Activated T-cell treated with anti-CD3 and anti-CD28 coated beads, Interleukin-2, amount 50 U/mL, for 48 hours (primary cell): ENCODE measurements at places on chromosomes 2 and 18.

GRCh38 chr2:74374509-74375205, 5.5 kb downstream of the DCTN1 start:
- DNase-seq = no peak

DNA sequence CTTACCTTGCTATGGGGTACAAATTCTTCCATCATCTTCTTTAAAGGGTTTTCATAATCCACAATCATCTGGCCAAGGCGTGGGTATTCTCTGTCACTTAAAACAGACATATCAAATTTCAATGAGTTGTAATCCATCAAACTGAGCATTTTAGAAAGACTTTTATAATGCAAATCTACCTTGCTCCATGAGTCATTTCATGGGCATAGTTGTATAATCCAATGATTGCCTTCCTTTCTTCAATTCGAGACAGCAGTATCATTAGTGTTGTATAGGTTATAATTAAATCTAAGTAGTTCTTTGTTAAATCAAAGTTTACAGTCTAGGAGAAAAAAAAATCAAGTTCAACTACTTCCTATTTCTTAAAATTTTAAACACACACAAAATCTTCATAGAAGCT, 36.3 kb downstream of the NCKAP1 start:
- no peak for DNase-seq

DNA sequence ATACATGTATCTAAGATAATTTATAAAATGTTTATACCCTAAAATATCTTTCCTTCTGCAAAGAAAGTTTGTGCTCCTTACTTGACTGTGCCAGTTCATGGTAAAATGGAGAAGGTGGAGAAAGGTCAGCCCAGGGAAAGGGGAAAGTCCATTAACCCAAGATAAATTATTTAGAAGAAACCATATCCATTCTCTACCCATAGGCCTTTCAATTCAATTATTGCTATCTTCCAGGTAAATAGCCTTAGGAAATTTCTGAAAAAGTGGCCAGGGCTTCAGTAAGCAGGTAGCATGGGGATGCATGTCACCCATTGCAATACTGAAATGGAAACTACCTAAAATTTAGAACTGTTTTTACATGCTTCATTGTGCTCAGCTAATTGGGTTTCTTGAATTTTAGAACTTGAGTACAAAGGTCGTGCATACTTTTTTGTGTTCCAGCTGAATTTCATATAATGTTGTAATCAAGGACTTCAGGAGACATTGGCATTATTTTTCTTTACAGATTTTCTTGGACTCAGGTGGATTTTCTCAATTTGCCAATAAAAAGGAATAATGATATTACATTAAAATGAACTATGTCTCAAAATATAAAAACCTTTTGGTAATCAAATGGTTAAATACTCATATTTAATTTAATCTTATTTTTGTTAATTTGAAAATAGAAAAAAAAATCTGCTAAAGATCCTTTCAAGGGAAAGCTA, 124.9 kb downstream of the CSRNP3 start:
- DNase-seq = no peak

- no peak for DNase-seq
Observed at GRCh38 chr18:13222856-13223281, 4.3 kb downstream of the LDLRAD4 start.

DNA sequence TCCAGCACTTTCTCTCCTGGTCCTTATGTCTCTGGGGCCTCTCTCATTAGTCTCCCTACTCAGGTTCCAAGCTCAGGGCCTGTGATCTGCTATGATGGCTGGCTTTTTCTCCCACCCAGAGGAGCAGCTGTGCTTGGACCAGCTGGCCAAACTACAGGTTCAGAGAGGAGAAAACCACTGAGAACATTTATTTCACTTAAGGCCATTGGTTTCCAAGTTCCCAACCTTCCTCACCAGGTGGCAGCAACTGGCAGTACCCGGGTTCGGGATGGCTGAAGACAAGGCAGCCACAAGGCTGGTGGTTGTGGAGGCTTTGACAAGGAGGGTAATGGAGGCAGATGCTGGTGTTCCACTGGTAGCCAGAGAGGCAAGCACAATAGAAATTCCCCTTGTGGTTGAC, 29.9 kb upstream of the SELENOI start:
- no peak for DNase-seq

- DNase-seq = no peak
Observed at GRCh38 chr2:236321415-236321814, 57.2 kb upstream of the ASB18 start.

DNA sequence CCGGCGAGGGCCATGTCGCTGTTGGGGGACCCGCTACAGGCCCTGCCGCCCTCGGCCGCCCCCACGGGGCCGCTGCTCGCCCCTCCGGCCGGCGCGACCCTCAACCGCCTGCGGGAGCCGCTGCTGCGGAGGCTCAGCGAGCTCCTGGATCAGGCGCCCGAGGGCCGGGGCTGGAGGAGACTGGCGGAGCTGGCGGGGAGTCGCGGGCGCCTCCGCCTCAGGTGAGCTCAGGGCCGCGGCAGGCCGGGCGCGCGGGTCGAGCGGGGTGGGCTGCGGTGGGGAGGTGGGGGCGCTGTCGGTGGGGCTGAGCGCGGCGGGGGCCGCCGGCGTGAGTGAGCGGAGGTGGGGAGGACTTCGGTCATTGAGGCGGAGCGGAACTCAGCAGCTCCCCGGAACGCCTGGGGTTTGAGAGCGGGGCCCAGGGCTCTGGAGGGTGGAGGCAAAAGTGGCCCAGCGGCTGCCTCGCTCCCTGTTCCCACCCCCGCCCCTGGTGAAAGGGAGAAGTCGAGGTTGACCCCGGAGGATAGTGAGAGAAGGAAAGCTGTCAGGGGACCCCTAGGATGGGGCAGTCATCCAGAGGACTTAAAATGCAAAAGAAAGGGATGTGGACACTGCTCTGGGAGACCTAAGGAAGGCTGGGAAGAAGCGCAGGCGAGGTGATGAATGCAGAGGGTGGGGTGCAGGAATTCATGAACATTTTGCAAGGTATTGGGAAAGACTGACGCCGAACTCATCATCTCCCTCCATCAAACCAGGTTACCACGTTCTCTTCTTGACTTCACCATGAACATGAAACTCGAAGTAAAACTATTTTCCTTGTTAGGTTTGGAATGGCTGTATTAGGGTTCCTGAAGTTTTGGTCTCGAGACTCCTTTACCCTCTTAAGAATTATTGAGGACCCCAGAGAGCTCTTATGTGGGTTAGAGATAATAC, 633 bp downstream of the MALT1 start:
- no peak for DNase-seq

DNA sequence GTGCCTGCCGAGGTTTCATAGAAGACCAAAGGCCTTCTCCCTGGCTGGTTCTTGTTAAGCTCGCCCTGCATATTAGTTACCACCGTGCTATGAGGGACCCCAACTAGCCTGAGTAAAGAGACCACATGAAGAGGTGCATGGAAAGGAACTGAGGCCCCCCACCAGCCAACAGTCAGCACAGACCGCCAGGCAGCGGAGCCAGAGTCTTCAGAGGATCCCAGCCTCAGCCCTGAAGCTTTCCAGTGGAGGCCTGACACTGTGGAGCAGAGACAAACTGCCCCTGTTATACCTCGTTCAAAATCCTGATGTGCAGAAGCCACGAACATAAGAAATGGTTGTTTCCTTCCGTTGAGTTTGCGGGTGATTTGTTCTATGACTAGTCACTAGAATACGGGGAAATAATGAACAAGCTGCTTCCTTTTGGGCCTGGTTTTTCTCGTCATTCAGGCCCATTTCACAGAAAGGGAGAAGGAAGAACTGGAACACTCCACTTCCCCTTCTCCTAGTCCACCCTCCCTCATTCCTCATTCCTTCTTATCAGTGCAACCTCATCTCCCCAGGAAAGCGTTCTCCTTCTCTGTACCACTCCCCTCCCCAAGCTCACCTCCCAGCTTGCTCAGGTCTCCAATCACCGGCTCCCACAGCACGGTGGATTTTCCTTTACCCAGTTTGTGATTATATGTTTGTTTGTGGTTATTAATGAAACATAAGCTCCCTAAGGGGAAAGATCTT, 3.0 kb upstream of the GLI2 start:
- DNase-seq = no peak

DNA sequence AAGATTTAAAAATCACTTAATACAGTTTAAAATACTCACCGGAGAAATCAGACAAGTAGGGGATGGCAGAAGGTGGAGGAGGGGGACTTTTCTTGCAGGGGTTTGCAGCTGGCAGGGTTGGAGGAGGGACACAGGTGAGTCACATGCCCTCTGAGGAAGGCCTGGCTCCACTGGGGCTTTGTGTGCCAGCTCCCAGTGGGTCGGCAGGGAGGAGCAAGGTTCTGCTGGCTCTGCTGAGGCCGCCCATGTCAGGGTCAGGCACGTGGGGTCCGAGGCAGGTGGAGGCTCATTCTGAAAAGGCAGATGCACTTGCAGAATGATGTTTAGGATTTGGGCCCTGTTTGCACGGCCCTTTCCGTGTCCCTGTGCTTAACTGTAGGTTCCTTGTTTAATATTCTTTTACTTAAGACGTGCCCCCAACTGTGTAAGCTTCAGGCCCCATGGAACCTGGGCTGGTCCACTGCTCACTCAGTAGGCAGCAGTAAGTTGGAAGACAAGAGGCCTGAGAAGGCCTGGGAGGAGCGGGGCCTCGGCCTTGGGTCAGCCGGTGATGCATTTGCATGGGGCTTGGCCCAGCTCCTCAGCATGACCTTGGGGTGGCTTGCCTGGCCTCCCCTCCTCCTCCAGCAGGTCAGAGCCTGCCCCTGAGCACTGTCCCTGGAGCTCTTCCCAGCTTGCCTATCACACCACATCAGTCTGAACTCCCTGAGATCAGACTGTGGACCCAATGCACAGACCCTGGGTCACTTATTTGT, 141.0 kb downstream of the GLI2 start:
- no peak for DNase-seq

GRCh38 chr2:8858264-8858663, 20.9 kb upstream of the KIDINS220 start:
- DNase-seq = no peak

DNA sequence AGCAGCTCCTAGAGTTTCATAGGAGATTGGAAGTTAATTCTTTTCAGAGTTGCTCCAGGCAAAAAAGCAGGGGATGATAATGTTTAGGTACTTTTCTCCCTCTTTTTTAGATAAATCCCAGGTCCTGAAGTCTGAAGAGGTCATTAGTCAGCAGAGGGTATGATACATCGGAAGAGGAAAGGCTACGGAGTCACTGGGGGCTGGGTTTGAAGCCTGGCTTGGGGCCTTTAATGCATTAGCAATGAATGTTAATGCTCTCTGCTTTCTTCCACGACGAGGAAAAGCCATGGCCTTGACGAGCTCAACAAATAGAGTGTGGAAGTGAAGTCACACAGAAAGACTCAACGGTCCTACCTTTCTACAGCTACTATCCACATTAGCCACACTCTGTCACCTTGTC, 235.1 kb downstream of the NCKAP5 start:
- no peak for DNase-seq

- DNase-seq = no peak
Observed at GRCh38 chr2:187939180-187939579, 352.5 kb upstream of the GULP1 start.

DNA sequence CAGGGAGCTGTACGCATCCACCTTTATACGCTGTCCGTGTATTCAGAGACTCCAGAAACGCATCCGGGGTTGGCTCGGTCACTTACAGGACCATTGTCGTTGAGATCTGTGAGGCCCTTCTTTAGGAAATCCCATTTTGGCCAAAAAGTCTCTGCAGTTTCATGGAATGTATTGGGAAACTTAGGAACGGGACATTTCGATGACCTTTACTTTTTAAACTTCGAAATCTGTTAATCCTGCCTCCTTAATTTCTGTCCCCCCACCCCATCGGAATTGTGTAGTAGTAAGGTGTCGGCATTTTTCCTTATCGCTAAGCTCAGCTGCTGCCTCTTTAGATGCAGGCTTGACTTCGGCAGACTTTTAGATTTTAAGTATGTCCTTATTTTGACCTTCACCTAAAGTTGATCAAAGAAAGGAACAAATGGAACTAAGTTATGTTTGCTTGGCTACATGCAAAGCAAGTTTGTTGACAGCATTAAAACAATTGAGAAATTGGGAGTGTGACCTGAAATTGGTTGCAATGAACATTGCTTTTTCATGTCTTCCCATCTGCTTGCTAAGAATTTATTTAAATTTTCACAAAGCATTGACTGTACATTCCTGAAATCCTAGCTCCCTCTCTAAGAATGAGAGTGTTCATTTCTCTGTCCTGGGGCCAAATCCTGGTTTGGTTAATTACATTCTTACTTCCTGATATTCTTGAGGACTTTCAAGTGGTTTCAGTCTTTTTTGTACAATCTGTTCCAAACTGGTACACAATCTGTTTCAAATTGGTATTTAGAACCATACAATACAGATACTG, 884 bp upstream of the RAPH1 start:
- DNase-seq = no peak

GRCh38 chr2:215657844-215658243, 222.0 kb upstream of the FN1 start:
- DNase-seq = no peak

DNA sequence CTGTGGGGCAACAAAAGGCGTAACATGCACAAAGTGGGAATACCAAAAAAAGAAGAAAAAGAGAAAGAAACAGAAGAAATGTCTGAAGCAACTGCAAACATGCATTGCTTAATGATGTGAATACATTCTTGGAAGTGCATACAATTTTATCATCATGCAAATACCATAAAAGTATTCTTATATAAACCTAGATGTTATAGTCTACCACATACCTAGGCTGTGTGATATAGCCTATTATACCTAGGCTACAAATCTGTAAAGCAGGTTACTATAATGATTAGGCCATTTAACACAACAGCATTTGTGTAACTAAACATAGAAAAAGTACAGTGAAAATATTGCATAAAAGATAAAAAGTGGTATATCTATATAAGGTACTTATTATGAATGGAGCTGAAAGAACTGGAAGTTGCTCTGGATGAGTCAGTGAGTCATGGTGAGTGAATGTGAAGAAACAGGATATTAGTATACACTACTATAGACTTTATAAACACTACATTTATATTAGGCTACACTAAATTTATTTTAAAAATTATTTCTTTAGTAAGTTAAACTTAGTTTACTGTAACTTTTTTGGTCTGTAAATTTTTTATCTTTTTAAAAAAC, 319.4 kb upstream of the KCNH7 start:
- no peak for DNase-seq

DNA sequence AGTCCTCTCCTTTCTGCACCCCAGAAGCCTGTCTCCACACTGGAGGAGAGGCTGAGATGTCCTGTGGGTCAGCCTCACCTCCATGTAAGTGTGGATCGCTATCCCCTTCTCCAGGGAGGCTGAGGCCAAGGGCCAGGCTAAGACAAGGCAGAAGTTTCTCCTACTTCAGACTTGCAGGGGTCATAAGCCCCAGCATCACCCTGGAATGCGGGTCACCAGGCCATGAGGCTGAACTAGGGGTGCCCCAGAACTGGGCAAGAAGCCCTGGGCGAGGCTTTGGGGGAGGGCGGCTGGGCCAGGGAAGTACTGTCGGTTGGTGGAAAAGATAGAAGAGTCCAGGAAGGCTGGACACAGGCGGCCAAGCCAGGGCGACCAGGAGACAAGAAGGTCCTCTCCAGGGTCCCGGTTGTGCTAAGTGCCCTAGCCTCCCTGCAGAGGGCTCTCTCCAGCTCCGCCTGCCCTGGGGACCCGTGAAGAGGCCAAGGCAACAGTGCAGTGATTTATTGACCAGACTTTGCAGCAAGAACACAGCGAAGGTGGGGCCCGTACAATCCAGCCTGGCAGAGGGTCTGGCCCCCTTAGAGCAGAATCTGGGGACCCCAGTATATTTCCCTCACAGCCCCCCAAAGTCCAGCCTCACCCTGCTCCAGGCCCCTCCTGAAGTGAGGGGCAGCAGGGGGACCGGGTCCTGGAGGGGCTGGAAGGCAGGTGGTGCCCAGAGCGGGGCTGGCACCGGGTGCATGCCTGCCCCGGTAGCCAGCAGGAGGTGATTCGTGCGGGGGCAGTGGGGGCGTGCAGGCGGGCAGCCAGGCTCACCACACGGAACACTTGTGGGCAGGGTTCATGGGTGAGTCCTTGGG, 8.1 kb downstream of the ECEL1 start:
- no peak for DNase-seq
